Stimulated activated CD4-positive, alpha-beta T cell treated with anti-CD3 and anti-CD28 coated beads, Interleukin-12 subunit alpha, Interleukin-12 subunit beta, amount 100 ng/mL, for 24 hours (primary cell): ENCODE measurements at places on chromosomes 7 and 10.

GRCh38 chr7:114988755-114989375, 67.0 kb downstream of the MDFIC start:
- no peak for DNase-seq

GRCh38 chr7:95330204-95330960, 6.0 kb upstream of the PON1 start:
- no peak for DNase-seq

- no peak for DNase-seq
Observed at GRCh38 chr7:35037211-35037525, at the start of gene DPY19L1. TSS of gene DPY19L1 (minus strand) at chr7:35037485. CDS start at chr7:35037394, 91 bp downstream.

GRCh38 chr10:1679821-1680650, 57.3 kb downstream of the ADARB2 start:
- DNase-seq = no peak

DNA sequence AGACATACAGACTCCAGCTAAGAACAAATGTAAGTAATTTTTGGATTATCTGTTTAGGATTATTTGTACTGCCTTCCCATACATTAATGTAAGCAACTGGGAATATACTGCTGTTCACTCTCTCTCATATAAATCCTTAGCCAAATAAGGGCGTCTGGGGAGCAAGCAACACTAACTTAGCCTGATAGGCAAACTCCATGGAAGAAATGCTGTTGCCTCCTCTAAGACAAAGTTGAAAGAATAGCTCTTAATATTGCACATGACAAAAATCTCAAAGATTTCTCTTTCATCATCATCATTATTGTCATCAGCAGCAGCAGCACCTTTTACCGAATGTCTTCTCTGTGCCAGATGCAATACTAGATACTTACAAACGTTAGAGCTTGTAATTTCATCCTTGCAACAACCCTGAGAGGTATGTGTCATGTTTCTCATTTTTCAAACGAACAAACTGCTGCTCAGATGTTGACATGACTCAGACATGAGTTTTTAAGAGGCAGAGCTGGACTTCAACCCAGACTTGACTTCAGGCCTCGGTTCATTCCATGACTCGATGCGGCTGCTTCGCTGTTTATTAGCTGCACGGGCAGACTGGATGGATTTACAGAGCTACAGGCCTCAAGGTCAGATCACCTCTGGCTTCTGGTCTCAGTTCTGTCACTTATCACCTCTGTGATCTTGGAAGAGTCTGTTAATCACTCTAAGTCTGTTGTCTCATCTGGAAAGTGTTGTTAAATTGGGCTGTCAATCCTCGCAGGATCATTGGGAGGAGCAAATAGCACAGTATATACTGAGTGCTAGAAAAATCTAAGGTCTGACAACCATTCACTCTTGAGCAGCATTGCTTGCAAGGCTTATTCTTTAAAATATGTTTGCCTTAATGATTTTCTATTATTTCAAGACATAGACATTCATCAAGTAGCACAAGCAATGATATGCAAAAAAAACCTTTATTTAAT, 126.3 kb upstream of the CELF2 start:
- DNase-seq = no peak

DNA sequence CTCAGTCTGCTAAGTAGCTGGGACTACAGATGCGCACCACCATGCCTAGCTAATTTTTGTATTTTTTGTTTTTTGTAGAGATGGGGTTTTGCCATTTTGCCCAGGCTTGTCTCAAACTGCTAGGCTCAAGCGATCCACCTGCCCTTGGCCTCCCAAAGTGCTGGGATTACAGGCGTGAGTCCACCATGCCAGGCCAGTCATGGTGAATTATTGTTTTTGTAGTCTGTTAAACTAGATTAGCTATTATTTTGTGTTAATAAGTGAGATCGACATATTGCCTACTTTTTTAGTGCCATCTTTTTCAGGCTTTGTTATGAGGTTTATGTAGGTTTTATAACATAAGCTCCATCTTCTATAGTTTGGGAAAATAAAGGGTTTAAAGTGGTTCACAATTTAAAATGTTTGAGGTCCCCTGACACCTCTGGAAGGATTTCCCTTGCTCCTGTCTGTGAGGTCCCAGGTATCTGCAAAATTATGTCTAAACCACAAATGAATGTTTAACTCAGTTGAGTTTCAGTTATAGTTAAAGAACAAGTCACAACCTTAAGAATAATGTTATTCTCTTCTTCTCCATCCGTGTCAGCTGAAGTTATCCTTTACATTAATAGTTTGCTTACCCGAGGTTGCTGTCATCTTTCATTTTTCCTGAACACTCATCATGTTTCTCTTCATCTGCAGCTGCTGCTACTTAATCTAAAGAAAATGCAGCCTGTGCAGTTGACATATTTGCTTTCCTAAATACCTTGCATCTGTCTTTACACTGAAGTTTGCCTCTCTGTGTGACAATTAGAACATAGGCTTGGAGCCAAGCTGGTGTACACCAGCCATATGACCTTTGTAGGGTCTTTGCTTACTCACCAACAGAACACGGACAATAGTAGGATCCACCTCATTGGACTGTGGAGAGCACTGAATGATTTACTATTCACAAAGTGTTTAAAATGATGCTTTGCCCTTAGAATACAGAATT, 8.9 kb upstream of the VSTM4 start:
- no peak for DNase-seq

DNA sequence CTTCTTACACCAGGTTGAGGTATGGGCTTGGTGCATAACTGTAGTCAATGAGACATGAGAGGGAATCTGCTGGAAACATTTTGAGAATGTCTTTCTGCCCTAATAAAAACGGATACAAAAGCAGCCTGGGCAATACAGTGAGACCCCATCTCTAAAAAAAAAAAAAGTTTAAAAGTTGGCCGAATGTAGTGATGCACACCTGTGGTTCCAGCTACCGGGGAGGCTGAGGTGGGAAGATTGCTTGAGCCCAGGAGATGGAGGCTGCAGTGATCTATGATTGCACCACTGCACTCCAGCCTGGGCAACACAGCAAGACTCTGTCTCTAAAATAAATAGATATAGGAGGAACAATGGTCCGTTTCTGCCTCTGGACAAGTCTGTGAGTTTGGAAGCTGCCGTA, 81.5 kb upstream of the FAM171A1 start:
- DNase-seq = no peak

DNA sequence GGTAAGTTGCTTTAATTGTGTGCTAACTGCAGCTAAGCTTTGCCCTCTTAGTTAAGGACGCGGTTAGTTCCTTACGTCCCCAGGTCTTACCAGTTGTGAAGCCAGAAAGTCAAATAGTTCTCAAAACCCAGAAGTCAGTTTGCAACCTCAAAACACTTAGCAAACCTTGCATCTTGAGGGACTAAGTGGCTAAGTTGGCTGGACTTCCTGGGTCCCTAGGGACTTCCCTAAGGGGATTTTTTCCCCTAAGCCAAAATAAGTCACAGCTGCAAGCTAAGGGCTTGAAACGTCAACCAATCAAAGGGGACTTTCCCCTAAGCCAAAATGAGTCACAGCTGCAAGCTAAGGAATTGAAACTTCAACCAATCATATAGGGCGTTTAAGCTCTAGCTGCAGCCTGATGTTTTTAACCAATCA, 36.2 kb upstream of the HECW1 start:
- DNase-seq = no peak

DNA sequence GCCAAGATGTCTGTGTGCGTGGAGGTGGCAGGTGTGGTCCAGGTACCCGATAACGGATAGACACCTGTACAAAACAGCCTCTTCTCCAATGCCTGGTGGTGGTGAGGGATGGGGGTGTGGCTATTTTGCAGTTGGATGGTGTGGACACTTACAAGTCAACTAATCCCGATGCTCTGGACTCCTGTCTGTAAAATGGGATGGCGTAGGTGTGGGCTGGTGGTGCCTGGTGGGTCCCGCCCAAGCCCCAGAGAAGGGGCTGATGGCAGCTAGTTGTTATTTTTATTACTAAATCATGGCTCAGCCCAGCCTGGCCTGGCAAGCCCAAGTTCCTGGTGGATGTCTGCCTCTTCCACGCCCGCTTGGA, 22.3 kb downstream of the GTF2IRD1 start:
- no peak for DNase-seq

DNA sequence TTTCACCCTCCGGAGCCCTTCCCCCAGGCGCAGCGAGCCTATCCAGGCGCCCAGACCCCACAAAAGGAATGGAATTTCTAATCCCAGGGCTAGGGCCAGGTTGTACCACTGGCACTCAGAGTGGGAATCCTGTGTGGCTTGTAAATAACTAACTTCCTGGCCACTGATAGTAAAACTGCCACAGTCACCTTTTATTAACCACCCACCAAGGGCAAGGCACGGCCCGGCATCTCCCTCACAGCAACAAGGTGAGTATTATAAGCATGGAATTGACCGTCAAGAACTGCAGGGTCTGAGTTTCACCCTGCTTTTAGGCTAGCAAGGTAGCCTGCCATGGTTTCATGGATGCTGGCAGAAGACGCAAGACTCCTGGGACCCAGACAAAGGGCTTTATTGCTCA, 51.1 kb downstream of the SPOCK2 start:
- DNase-seq = no peak

DNA sequence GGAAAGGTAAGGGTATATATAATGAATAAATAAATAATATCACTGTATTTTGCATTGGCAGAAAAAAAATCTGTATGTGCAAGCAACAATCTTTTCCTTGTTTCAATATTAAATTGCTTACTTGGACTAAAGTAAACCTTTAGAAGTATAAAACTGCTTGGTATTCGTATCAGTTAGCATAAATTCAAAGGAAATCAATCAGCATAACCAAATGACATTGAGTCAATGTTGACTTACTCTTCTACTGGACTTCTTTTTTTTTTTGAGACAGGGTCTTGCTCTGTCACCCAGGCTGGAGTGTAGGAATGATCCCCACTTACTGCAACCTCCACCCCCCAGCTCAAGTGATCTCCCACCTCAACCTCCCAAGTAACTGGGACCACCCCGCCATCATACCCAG, 42.3 kb upstream of the KMT2C start:
- no peak for DNase-seq

DNA sequence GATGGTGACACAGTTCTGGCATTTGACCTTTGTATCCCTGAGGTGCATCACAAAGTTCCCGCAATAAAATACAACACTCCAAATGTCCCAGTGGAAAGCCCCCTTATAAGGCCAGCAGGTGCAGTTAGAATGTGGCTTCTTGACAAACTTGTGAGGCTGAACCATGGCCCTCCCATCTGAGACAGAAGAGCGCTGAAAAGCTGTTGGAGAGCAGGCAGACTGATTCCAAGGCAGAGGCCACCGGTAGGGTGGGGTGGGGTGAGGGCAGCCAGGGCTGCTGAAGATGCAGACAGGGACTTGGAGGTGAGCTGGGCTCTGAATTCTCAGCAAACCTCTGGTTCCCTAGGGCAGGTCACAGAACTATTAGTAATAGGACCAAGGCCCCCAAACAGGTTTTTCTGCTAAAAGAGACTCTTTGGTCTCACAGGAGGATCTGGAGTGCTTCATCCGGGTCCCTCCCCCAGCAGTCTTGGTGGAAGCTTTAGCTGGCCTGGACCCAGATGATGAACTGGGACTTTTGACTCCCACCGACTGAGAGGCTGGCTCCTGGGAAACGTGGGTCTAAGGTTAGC, 15.6 kb upstream of the CHST3 start:
- no peak for DNase-seq

DNA sequence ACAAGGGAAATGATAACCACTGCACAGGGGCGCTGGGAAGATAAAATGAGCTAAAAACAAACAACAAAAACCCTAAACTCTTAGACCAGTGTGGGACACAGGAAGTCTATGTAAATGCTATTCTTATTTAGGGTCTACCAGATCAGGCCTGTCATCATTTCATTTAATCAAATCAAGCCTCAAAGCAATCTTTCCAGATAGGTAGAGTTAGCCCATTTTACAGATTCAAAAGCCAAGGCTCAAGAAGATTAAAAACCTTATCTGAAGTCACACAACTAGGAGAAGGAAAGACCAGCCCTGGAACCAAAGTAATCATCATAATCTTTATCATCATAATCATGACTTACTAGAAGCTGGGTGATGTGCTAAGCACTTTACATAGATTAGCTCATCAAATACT, 4.7 kb downstream of the NOD1 start:
- no peak for DNase-seq

DNA sequence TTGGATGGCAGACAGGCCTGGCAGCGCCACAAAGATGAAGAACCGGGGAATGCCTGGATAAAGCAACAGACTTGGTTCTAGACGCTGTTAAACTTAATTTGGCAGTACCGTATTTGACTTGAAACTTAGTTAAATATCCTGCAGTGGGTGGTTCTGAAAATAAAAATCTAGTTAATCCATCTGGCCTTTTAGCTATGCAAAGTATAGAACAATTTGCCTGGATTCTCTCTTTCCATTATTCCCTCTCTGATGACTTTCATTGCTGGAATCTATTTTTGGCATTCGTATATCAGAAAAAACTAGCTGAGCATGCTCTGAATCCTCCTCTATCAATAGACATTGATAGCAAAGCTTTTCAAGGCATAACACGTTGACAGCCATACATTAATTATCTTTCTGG, 203.6 kb downstream of the MACC1 start:
- no peak for DNase-seq

GRCh38 chr7:83532219-83532618, 116.7 kb downstream of the SEMA3E start:
- no peak for DNase-seq

- no peak for DNase-seq
Observed at GRCh38 chr7:108805808-108806397, 236.2 kb downstream of the DNAJB9 start.

- no peak for DNase-seq
Observed at GRCh38 chr10:97517778-97518300, 19.1 kb downstream of the UBTD1 start.

DNA sequence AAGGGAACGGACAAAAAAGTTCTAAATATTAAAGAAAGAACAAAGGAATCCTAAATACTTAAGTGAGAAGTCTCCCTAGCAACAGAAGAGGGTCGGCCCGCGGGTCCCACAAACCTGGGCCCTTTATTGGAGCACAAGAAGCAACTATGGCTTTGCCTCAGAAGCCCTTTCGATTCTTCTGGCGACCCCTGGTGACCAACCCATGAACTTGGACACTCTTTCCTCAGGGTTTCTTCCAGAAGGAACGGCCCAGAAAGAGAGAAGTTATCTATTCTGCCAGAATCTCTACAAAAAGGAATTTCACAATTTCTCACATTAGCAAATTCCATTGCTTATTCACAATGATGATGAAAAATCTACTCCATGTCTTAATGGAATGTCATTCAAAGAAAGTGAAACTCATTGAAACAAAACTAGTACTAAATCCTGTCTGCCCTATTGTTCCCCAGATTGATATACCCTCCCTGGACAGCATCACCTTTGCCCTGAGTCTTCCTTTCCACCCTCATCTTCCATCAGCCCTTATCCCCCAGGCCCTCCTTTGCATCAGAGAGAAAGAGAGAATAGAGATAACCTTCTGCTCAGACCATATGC, 43.7 kb downstream of the CPVL start:
- DNase-seq = peak; percentile 24

DNA sequence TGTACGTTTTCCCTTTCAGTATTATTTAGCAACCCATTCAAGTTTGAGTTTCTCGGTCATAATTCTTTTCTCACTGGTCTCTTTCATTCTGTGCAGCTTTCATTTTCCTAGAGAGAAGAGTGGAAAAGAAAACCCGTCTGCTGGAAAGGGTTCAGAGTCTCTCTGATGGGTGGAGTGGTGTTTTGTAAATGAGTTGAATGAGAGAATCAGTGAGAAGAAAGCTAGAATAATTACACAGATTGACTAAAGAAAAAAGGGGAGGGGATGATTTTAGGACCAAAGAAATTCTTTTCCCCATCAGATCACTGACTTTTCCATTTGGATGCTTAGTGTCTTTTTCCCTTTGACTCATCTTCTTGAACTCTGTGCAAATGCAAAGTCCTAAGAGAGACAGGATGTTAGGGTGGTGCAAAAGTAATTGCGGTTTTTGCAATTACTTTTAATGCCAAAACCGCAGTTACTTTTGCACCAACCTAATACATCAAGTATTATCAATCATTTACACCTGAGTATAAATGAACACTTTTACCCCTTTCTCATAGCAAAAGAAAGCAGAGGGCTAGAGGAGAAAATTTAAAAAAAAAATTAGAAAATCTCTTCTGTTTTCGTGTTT, 242.1 kb upstream of the SP4 start:
- DNase-seq = no peak
